CD4-positive, CD25-positive, alpha-beta regulatory T cell (primary cell): ENCODE measurements at places on chromosomes 1 and 21. TPM values are rescaled to one million over a fixed set of nuclear protein-coding genes. Genes with fewer than 3 reads are reported as not detected.

DNA sequence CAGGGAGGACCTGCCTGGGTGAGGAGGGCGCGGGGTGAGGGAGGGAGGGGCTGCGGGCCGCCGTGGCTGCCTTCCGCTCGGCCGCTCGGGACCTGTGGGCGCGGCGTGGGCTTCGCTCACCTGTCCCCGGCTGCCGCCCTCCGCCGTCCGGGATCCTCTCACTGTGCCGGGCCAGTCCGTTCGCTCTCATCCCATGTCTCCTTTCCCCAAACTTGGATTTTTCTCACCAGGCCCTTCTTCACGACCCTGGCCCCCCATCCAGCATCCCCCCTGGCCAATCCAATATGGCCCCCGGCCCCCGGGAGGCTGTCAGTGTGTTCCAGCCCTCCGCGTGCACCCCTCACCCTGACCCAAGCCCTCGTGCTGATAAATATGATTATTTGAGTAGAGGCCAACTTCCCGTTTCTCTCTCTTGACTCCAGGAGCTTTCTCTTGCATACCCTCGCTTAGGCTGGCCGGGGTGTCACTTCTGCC lies 362 bp downstream of the ZBTB48 start:
- H3K27me3 ChIP-seq: no peaks in the 10 kb centered on the region
- DNase-seq: peak; percentile 19
- H3K27ac ChIP-seq: peak overlapping the region; percentile 86
- H3K4me3 ChIP-seq: peak overlapping the region; percentile 73
- H3K4me1 ChIP-seq: peaks cover 35% of the 10 kb centered on the region
- H3K36me3 ChIP-seq: no peaks in the 10 kb centered on the region

The DSTYK gene
- 15.7 TPM for total RNA-seq

The KISS1 gene
- 0.59 TPM for total RNA-seq

The C8A gene
- not detected for total RNA-seq

The MMEL1 gene
- total RNA-seq: 0.79 TPM

The HMCN1 gene
- 0.81 TPM for total RNA-seq
